ENCODE measurements at places on chromosomes 3 and 15.

DNA sequence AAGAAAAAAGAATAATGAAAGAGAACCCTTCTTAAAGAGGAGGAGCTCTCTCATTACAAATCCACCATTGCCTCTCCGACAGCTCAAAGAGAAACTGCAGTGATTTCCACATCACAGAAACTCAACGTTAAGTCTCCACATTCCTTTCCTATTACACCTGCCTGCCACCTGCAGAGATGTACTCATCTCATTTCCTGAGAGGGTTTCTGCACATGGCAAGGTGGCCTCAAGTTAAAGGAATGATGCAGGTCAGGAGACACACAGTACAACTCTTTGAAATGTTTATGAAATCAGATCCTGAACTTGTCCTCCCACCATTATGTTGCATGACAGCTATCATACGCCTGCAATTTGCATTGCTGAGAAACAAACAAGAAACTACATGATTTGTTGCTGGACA, 458.4 kb upstream of the ADAMTS9 start:
- no peak for DNase-seq

DNA sequence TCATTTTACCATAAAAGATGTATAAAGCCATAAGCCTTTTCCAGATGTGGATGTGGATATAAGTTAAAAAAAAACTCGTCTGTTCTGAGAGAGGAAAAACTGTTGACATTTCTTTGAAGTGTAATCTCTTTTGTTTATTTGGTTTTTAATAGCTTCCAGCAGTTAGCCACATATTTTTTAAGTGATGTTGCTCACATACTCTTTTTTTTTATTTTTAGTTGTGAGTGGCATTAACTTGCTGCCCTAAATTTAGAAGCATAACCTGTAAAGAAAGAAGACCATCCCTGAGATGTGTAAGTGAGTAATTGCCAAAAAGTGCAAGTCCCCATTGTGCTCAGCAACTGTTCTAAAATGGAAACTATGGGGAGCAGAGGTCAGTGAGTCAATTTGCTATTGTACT, 415.9 kb upstream of the MDFIC2 start:
- DNase-seq, result no peak

- DNase-seq, result no peak
Measured at GRCh38 chr3:165983284-165983683, 146.1 kb upstream of the BCHE start.

GRCh38 chr15:63277038-63277892, at the start of gene APH1B:
Gene APH1B (plus strand): TSS chr15:63277605. CDS start chr15:63277624, 19 bp downstream.
- peak; percentile 76 for DNase-seq

DNA sequence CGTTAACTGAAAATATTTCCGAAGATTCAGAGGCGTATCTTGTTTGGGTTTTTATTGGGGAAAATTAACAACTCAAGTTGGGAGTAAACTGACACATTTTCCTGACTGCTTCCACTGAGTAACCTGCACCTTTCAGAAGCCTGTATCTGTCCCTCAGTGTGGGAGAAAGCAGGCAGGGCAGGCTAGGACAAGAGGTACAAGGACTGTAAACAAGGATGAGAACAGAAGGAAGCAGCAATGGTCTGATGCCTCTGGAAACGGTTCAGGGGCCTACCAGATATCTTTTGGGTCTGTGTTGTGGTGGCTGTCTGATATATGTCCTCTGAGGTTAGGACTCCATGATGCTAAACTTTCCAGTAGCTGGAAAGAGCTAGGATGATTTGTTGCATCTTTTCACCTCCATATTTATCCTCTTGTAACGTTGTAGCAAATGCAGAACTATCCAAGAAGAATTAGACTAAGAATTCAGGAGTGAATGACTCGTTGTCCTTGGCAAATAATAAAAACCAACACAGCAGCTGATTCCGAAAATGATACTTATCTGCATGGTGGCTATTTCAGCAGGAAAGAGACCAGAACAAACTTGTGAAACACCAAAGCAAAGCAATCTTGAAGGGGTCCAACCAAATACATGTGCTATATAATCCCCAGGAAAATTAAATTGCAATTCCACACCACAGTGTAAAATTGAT, 195.9 kb upstream of the ICE2 start:
- DNase-seq, result no peak

DNA sequence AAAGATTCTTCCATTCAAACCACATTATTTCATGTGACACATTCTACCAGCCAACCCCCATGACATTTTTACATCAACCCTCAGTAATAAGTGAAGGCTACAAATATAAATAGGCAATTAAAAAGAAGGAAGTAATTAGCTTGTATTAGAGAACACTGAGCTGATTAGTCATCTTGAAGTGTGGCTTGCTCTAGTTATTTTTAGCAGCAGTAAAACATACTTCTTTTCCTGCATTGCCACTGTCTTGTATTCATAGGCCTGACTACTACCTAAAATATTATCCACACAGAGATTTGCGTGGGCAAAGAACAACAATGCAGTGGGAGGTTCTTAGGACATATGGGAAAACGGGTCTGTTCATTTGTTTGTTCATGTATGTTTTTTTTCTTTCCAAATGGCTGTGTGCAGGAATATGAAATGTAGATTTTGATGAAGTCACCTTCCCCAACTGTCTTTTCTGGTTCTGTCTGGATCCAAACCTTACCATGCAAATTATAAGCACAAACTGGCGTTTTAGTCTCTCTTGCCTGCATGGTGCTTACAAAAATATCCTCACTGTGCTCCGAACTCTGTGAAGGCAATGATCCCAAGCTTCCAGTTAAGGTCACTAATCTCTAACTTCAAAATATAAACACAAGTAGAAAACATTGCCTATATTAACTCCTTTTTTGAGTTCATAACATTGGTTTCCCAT, 31.5 kb upstream of the TM4SF4 start:
- no peak for DNase-seq

- no peak for DNase-seq
Measured at GRCh38 chr3:107794664-107795443, 272.1 kb downstream of the BBX start.

DNA sequence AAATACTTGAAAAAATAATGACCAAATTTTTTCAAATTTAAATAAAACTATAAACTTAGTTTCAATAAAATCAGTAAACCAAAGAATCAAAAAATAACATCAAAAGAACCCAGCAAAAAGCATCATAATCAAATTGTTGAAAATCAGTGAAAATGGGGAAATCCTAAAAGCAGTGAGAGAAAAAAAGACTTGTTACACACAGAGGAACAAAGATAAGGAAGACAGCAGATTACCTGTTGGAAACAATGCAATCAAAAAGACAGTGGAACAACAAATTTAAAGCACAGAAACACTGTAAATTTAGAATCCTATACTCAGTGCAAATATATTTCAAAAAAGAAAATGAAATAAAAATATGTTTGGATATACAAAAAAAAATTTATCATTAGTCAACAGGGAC, 156.2 kb upstream of the LMCD1 start:
- no peak for DNase-seq

- no peak for DNase-seq
Measured at GRCh38 chr15:67708500-67708899, 116.8 kb upstream of the SKOR1 start.

DNA sequence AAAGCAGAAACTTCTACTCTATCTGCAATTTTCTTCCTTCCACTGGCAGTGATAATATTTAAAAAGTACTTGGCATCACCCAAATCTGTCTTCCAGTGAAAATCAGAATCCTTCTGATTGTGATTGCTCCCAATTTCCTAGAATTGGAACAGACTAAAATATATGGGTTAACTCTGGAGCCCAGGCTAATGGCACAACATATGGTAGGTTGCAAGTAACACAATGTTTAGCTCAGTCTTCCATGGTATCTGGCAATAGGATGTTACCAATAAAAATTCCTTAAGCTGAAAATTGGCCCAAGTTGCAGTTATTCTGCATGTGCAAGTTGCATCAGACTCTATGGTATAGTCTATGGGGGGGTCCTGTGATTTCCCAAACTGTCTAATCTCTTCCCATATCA, 273.5 kb upstream of the ADAMTS9 start:
- no peak for DNase-seq

- DNase-seq, result peak; percentile 54
Measured at GRCh38 chr3:176872771-176873209, 324.5 kb downstream of the TBL1XR1 start.

DNA sequence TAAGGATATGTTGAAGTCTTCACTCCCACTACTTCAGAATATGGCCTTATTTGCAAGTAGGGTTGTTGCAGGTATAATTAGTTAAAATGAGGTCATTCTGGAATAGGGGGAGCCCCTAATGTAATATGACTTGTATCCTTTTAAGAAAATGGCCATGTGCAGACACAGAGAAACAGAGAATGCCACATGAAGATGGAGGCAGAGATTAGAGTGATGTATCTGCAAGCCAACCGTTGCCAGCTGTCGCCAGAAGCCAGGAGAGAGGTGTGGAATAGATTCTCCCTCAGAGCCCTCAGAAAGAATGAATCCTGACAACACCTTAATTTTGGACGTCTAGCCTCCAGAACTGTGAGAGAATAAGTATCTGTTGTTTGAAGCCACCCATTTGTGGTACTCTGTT, 11.3 kb upstream of the TRANK1 start:
- no peak for DNase-seq

All from activated naive CD4-positive, alpha-beta T cell treated with Interleukin-2 at 50 U/mL for 16 hours (primary cell).